CMK (cell line): ENCODE measurements at places on chromosomes 6 and 20.

DNA sequence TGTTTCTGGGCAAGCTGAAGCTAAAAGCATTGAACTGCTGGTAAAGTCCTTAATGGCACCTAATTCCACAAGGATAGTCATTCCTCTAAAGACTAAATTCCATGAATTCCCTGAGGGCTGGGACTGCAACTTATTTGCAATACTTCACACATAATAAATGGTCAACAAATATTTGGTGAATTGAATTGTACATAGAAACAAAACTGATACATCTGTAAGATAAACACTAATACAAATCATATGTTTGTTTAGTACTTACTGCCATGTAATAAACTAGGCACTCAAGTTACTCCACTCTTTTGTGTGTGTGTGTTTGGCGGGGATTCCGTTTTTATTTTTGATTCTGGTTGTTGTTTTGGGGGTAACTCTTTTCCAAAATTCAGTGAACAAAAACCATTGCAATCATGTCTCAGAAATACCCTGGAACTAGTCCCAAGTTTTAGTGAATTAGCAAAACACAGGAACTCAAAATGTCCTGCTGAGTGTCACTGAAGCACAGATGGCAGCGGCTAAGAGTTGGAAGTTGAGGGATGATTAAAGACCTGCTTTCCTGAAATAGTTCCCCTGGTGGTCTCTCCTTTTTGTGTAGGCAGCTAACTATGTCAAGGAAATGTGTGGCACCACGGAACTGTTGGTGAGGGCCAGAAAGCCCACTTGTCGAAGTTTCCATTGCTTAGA, 74.8 kb upstream of the SNRPB2 start:
- DNase-seq: no peak

GRCh38 chr6:2119275-2119674, 126.1 kb downstream of the GMDS start:
- DNase-seq: no peak

DNA sequence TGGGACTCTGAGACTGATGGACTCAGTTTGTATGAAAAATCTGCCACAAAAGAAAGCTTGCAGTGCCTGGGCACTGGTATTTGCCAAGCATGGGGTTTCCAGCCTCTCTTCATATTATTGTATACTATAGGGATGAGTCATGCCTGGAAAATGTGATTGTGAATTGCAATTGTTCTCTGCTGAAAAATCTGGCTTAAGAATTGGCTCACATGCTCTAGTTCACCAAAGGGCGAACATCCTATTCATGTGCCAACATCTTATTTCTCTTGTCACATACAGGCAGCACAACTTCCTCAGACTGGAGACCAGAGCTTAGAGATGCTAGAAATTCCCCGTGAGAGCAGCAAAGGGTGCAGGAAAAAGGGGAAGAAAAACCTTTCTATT, 103.6 kb upstream of the KCNK16 start:
- DNase-seq: no peak

- DNase-seq: no peak
Observed at GRCh38 chr20:13809855-13810254, 25.0 kb downstream of the NDUFAF5 start.

DNA sequence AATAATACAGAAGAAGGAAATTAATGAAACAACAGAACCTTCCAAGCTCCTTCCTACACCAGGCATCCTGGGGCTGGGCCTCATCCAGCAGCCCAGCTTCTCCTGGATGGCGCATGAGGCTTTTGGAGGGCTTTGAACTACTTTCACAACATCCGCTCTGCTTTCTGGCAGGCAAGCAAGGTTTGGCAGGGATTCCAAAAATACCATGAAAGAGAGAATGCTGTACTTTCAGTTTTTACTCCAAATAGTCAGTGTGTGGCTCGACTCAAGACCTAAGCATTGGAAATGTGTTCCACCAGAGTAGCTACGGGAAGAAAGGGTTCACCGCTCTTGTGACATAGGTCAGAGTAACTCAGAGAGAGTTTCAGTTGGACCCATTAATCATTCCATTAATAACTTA, 125.4 kb downstream of the OPRM1 start:
- DNase-seq: no peak

- no peak for DNase-seq
Observed at GRCh38 chr20:53681352-53682212, 87.9 kb upstream of the ZNF217 start.

DNA sequence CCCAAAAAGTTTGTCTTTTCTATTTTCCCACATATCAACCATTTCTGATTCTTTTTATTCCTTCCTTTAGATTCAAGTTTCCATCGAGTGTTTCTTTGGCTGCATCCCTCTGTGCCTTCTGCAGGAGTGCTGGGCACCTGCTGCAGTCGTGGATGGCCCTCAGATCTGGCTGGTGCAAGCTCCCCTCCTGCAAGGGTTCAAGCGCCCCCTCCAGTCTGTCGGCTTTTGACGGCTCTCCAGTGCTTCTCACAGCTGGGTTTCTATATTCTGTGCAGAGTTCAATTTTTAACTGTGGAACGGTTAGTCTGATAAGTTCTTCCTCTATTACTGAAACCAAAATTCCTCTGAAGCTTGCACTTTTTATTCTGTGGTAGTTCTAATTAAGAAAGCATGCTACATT, 132.1 kb downstream of the HUS1B start:
- no peak for DNase-seq

- no peak for DNase-seq
Observed at GRCh38 chr20:56788041-56788670, 159.1 kb downstream of the TFAP2C start.

- no peak for DNase-seq
Observed at GRCh38 chr6:89021629-89022028, 58.2 kb upstream of the RNGTT start.

- no peak for DNase-seq
Observed at GRCh38 chr20:44861531-44862006, 23.9 kb upstream of the YWHAB start.

DNA sequence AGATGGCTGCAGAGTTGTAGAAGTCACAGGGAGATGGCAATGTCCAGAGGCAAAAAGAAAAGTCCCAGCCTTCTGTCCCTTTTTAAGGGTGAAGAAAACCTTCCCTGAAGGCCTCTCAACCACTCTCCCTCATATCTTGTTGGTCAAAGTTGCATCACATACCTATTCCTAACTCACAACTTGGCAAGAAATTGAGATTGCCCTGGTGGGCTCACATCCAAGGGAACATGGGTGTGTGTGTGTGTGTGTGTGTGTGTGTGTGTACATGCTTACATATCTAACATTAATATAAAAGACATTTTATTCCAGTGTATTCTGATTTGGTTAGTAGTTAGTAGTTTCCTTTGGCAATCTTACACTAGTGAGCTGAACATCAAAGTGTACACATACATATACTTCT, 144.3 kb upstream of the SALL4 start:
- no peak for DNase-seq

DNA sequence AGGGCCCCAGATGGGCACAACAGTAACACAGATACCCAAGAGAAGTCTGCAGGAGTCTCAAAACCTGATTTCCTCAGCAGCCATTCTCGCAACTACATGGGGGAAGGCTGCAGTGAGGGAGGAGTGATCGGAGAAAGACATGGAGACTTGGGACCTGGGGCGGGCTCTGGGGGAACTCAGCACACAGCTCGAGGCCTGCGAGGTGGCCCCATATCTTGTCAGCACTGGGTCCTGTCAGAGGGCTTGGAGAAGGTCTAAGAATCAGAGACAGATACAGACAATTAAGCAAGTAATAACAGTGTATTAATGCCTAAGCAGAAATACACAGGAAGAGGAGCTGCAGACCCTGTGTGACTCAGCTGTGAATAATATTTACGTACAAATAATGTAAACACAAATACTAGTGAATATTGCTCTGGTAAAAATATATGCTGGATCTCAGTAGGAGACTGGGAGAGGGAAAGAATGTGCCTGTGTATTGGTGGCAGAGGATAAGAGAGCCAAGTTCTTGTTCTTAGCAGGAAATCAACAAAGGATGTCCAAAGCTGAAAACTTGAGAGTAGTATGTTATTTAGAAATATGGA, 336.2 kb downstream of the ZFAND3 start:
- no peak for DNase-seq

DNA sequence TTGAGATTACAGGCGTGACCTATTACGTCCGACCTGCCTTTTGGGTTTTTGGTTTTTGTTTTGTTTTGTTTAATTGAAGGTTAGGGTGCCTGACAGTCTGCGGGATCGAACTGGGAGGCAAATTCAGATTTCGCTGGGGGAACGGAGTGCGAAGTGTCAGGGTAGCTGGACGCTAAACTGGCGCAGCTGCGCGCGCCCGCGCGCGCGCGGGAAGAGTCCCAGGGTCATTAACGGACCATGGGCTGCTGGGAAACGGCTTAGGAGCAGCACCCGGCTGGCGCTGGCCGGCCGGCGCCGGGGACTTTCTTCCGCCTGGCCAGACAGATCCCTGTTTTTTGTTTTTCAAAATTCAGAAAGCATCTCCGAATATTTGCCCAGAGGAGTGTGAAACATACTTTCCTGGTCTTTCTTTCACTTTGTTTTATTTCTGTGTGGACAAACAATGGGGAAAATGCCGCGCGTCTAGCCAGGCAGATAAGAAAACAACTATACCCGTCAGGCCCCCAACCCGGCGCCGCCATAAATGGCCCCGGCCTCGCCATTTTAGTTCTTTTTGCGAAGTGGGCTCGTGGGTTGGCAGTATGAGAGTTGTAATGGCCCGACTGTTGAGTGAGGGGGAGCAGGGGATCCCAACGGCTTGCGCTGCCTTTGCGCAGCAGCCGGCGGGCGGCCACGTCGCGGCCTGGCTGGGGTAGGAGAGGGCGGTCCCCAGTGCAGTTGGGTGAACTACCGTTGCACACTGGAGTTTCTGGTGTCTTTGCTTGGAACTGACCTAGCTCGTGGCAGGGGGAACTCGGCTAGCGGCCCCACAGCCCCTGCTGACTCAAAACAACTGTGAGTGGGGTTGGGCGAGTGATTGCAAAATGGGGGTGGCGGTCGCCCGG, 7.1 kb downstream of the HSPA1B start:
- DNase-seq: no peak

GRCh38 chr20:1998715-1999114, 4.9 kb upstream of the PDYN start:
- DNase-seq: no peak

DNA sequence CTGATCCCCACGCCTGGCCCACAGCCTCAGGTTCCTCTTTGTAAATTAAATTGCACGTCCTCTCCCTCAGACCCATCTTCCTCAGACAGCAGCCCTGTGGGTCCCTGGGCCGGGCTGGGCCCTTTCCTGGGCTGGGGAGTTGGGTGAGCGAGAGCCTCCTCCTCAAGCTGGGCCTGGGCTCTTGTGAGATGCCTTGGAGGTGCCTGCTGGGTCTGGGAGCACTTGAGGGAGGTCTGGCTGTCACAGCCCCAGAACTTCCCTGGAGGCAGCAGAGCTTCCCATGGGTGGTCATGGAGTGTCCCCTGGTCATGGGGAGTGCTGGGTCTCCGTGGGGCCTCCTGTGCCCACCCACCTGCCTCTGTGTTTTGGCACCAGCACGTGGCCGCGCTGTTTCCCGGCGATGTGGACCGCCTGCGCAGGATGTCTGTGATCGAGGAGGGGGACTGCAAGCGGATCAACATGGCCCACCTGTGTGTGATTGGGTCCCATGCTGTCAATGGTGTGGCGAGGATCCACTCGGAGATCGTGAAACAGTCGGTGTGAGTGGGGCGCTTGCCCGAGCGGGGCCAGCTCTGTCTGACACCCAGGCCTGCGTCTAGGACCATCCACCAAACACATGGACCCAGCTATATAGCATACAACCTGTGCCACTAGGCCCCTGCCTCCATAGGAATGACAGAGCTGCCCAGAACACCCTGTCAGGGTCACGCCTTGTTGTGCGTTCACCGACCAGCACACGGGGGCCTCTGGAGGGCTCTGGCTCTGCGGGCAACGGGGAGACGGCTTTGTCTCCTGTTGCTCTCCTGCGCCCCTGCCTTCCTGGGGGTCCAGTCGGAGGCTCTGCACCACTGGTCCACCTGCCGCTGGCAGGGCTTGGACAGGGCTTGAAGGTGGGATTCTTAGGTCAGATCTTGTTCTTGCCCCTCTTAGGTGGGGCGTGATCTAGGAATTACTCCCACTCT, 33.0 kb downstream of the PYGB start:
- DNase-seq: no peak

DNA sequence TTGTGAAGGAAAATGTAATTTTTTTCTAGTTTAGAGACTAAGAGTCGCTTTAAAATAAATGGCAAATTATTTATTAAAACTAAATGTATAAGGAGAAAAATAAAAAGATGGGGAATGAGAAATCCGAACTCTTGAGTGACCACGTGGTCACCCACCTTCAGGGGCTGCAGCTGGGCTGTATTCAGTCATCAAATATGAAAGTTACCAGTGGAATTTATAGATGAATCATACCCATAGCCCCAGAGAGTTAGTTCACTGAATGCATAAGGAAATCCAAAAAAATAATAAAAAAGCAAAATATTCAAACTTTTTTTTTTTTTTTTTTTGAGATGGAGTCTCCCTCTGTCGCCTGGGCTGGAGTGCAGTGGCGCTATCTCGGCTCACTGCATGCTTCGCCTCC, 947.7 kb upstream of the ADGRB3 start:
- DNase-seq: no peak

- DNase-seq: no peak
Observed at GRCh38 chr20:49292010-49292409, 14.2 kb upstream of the ZNFX1 start.

DNA sequence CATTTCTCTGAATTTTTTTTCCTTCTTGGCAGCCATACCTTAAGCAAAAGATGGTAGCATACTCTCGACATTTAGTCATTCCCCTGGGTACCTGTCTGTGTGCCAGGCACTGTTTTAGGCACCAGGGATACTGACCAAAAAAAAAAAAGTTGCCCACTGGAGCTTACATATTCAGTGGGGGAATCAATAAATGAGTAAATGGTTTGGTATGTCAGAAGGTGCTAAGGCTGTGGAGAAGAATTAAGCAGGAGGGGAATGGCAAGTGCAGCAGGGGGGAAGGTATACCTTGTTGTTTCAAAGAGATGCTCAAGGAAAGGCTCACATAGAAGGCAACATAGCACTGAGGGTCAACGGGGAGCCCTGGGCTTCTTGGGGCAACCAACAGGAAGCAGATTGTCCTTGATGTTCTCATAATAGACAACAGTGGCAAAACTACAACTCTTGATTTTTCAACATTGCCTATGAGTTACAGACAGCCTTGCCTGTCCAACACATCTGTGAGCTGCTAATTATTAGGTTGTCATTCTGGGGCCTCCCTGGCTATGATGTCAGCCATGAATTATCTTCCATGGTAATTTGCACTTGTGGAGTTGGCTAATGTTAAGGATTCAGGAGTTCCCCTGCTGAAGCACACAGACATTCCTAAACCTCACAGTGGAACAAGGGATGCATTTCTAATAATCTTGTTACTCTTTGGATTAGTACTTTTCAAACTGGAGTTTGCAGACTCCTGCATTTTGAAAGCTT, 19.6 kb downstream of the NT5E start:
- DNase-seq: no peak

- no peak for DNase-seq
Observed at GRCh38 chr6:149834513-149835481, 29.4 kb downstream of the LRP11 start.

GRCh38 chr6:2375443-2375842, 130.0 kb upstream of the GMDS start:
- DNase-seq: no peak

DNA sequence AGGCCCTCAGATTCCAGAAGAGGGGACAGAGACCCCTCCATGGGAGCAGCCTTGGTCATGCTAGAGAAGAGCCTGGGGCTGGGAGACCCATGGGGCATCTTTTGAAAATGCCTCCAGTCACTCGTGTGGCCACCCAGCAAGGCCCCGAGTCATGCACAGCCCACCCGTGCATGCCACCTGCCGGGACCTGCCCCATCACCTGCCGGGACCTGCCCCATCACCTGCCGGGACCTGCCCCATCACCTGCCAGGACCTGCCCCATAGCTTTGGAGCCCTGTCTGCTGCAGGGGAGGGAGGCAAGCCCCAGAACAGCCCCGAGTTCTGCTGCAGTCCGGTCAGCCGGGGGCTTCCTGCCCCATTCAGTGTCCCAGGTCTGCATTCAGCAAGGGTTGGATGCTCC, 37.5 kb upstream of the SLCO4A1 start:
- DNase-seq: no peak
